ENCODE measurements at places on chromosomes 5 and 9.
A peak's percentile ranks its signal among the peaks of the same experiment; 100 is the strongest.

DNA sequence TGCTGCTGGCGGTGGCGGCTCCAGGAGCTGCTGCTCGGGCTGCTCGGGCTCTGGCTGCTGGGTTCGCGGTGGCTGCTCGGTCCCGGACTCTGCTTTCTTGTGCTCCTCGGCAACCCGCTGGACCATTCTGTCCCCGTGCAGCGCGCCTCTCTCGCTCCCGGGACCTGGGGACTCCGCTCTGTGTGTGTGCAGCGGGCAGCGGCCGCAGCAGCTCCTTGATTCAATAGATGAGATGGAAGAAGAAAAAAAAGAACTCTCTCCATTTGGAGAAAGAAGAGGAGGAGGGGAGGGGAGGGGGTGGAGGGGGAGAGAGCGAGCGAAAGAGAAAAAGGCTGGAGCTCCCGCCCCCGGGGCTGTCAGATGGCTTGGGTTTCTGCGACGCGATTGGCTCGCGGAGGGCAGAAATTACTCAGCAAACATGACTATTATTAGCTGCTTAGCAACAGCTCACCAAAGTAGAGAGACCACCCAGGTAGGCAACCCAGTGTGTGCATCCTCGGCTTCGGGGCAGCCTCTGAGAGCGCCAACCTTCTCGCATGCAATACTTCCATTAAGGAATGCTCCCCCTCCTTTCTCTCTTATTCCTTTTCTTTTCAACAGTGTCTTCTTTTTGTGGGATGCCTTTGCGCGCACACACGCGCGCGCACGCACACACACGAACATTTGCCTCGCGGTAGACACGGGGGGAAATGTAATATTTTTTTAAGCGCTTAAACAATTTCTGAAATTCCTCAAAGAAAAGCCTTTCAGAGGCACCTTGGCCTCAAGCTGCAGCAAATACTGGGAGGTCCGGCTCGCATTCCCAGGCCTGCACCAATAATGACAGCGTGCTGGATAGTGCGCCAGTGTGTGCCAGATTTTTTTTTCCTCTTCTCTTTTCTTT is 7.6 kb downstream of the PTCH1 start:
- peak; percentile 59 for DNase-seq

GRCh38 chr5:88092958-88093605 is 175.6 kb downstream of the TMEM161B start:
- no peak for DNase-seq

DNA sequence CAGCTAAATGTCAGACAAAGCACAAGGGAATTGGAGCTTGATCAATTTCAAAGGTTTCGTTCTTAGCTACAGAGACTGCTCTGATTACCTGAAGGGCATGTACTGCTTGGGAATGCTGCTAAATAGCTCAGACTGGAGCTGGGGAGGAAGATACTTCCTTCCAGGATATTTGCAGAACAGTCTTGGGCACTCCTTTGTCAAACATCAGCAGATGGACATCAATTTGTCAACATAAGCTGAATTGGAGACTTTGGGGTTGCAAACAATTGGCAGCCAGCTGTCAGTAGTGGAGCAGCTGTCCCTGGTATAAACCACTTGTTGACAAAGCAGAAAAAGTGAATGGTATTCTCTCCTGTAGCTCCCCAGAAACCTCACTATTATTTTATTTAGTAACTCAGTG is 182.0 kb downstream of the CCDC192 start:
- DNase-seq: no peak

DNA sequence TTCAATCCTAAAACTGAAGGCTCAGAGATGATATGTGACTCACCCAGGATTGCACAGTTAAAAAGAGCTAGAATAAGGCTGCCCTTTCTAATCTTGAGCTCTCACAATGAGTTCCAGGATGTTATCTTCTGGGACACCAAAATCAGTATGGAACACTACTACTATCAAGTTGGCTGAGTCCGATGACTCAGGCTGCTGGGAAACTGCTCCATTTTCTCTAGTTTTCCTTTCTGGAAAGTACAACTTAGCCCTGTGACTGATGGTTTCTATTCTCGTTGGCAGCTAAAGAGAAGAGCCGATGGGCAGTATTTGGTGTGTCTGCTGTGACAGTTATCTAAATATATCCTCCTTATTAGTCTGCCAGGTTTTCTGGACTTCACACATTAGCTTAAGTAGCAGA is 37.9 kb upstream of the DPYSL3 start:
- DNase-seq: no peak

DNA sequence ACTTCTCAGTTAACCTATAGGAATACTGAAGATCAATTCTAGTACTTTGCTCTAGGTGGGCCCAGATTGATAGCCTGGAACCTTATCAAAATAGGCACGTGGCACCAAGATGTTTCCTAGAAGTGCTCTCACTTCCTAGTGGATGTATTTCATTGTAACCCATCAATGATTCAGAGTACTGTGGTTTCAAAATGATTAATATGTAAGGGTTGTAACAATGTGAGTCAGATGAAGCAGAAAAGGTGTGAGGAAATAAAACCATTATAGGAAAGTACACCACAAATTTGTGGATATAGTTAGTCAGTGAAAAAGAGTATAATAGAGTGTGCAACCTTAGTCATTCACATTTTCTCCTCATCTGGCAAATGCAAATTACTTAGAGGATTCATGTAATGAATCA is 177.3 kb upstream of the FST start:
- no peak for DNase-seq

Measured in NCI-H187 (cell line).